ENCODE measurements at places on chromosomes 5 and 9.

GRCh38 chr5:95959888-95960666 is 1.6 kb downstream of the ELL2 start:
- peak; percentile 24 for DNase-seq

DNA sequence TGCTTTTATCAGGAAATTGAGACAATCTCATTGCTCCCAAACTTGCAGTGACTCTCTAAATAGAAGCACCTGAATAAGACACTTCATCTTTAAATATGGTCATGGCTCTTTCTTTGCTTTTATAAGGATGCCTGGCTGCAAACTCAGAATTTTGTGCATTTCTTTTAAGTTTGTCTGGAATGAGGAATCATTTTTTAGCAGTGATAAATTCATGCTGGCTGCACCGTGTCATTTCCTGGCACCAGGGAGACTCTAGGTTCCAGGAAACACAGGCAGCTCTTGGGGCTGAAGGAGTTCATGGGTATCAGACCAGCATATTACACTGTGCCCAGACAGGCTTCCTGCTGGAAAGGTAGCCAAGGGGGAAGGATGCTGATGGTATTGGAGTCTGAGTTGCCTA is 109.9 kb downstream of the NUDT12 start:
- DNase-seq: no peak

- no peak for DNase-seq
Measured at GRCh38 chr9:124351672-124352468, 63.4 kb downstream of the PSMB7 start.

GRCh38 chr9:88796947-88797346 is 194.3 kb upstream of the S1PR3 start:
- DNase-seq: no peak

DNA sequence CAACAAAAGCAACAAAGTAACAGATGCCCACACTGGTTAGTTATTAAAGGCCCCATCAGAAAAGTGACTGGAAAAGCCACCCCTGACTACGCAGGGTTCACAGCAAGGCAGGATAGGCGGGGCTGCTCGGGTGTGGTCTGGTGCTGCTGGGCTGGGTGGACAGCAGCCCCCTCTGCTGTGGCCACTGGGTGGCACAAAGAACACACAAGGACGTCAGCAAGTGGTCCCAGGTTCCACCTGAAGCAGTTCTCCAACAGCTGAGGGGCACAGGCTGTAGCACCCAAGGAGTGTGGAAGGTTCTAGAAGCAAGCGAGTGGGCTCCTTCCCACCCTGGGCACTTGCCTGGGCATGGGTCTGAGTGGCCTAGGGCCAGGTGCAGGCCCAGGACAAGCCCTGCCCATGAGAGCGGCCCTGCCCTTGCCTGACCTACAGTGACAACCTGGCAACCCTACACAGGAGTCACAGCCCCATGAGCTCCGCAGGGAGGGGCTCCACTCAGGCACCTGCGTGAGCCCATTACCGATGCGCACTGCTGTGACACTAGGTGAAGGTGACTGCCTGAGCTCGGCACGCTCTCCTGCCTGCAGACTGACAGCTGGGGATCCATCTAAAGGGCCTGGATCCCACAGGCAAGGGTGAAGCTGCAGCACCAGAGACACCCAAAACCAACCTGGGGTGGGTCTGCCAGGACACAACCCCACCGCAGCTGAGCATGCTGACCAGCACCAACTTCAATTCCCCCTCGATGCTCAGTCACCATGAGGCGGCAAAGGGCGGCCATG is 8.1 kb downstream of the BRD9 start:
- DNase-seq: no peak

DNA sequence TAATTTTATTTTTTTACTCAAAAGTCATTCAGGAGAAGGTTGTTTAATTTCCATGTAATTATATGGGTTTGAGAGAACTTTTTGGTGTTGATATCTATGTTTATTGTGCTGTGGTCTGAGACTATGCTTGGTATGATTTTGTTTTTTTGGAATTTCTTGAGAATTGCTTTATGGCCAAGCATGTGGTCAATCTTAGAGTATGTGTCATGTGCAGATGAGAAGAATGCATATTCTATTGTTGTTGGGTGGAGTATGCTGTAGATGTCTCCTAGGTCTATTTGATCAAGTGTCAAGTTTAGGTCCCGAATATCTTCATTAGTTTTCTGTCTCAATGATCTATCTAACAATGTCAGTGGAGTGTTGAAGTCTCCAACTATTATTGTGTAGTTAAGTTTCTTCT is 134.9 kb downstream of the HMHB1 start:
- no peak for DNase-seq

DNA sequence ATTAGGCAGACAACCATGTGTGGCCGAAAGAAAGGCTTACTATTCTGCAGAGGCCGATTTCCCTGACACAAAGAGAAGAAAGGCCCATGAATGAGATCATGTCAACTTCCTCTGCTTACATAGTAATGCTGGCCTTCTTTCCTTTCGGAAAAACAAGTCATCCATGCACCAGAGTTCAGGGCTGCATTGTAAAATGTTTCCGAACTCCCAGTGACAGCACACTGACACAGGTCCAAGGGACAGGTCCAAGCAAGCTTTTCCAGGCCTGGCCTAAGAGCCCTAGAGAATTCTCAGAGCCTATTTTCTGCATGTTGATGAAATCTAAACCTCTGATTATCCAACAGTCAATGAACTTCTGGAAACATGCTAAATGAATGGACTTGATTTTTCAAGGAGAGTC is 140.9 kb downstream of the ZNF608 start:
- no peak for DNase-seq

DNA sequence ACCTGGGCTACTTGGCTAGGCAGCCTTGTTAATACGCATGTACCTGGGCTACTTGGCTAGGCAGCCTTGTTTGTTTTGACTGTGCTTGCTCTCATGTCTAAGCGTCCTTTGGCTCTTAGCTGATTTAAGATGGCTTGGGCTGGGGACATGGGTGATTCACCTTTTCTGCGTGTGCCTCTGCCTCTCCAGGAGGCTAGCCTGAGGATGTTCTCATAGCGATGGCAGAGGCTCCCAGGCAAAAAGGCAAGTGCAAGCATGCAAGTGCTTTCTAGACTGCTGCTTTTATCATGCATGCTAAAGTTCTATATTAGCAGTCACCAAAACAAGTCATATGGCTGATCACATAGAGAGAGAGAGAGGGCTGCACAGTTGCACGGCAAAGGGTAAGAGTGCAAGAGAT is 300.5 kb downstream of the IRX1 start:
- DNase-seq: no peak

DNA sequence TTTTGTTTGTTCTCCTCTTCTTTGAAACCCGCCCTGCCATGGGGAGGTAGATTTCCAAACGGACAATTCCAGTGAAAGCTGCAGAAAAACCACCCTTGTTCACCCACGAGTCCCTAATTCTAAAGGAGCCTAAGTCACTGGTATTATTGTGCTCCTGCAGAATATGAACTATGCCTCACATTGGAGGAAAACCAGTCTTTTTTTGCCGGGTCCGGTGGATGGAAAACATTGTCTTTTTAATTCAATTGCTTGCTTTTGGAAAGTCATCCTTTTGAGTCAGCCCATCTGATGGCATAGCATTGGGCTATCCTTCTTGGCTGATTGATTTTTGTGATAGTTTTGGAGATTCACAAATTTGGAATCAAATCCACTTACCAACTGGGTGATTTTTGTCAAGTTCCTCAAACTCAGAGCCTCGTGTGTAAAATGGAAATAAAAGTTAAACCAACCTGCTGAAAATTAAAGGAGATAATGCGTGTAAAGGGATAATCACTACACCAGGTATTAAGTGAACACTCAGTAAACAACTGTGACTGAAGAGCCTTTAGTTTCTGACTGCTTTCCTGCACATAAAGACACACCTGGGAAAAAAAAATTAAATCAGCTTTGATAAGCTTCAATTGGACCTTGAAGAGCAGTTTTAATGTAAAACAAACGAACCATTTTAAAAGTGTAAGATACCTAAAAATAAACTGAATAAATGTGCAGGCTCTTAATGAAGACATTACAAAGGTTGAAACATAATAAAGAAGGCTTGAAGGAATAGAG is 780 bp upstream of the CCNJL start:
- no peak for DNase-seq

- DNase-seq: no peak
Measured at GRCh38 chr9:8863886-8864544, 1064.4 kb upstream of the DMAC1 start.

DNA sequence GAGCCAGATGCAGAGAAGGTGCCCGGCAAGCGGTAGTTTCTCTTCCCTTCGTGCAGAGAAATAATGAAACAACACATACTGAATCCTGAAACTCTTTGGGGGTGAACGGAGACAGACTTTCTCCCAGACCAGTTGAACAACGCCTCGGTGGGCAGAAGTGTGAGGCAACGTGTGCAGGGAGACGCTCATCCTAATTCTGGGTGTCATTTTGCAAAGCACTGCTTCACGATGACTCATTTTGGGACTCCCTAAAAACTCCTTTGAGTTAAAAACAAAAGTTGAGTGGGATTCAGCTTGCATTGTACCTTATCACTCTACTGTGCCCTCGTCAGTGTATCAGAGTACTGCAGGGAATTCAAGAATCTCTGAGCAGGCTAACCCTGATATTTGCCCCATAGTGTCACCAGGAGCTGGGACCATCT is 3.5 kb upstream of the NEK6 start:
- DNase-seq: no peak

DNA sequence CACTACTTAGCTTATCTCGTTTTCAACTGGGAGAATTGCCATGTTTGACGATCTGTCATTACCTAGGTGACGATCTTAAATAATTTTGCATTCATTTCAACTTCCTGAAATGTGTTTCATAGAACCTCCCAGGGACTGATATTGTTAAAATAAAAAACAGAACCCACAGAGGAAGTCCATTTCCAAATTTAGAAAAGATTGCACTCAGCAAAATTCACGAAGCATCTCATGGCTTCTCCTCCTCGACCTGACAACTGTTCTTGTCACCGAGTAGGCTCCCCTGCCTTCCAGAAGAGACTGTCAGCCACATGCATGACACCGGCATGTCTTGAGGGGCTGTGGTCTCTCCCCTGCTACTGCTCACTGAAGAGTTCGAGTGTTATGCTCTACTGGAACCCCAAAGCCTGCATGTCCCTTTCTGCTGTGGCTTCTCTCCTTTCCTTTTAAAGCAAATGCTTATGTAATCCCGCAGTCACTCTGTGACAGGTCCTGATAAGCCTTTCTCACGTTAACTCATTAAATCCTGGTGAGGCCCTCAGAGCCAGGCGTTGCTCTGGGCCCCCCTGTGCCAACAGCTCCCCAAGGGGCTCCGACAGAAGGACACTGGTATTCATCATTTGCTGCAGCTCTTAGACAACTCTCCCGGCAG is 26.8 kb upstream of the ANKRD33B start:
- DNase-seq: peak; percentile 64

DNA sequence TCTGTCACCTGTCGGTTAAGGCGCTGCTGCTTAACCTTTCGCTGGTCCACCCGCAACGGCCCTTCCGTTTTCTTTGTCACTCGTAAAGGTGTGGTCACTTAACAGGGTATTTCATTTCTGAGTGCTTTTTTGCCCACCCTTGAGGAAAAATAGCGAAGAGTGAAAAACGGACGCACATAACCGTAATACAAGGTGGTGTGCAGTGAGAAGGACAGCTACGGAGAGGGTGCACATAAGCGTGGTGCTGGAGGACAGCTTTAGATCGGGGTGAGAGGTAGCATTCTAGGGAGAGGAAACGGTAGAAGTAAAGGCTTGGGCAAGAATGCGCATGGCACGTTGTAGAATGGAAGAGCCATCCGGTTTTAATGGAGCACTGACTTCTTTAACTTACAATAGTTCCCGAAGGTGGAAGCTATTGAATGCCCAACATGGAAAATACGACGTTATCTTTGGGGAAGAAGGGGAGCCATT is 761 bp downstream of the CCT5 start:
- DNase-seq: no peak

DNA sequence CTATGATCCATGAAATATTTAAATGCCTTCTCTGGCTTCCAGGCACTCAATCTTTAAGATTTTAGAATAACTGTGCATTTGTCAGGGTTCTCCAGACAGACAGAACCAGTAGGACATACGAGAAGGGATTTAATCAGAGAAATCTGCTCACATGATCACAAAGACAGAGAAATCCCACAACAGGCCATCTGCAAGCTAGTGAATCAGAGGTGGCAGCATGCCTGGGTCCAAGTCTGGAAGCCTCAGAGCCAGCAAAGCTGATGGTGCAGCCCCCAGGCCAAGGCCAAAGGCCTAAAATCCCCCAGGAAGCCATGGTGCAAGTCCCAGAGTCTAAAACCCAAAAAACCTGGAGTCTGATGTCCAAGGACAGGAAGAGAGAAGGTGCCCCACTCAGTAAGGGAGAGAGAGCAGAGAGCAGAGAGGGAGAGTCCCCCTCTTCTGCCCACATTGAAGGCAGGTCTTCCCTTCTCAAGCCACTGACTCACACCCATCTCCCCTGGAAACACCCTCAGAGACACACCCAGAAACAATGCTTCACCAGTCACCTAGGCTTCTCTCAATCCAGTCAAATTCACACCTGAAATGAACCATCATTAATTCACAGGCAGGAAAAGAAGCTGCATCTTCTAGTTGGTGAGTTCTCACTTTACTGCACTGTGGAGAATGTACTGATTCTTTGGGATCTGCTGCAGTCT is 48.7 kb downstream of the CAMSAP1 start:
- DNase-seq: no peak

- DNase-seq: no peak
Measured at GRCh38 chr9:134839455-134840125, 41.0 kb upstream of the FCN2 start.

DNA sequence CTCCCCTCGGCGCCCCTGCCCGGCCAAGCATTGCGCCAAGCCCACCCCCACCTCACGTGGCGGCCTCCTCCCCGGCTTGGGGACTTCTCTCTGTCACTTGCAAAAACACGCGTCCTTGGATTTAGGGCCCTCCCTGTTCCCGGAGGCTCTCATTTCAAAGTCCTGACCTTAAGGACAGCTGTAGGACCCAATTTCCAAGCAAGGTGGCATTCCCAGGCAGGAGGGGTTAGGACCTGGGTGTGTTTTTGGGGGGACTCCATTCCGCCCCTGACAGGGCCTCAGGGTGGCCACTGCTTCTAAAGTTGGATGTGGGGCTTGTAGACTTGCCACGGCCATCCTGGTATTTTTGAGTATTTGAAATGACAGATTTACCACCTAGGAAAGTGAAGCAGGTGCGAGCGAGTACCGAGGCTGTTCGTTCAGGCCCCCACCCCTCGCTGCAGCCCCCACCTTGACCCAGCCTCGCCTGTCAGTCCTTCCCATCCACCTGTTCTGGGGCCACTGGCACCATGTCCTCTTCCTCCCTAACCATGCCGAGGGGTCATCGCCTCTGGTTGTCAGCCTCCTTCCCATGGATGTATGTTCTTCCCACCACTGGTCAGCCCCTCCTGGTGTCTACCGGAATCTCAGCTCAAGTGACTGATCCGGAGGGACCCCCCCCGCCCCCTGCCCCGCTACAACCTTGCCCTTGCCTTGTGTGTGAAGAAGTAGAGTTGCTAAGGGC is 52.4 kb downstream of the MRPL36 start:
- DNase-seq: no peak
